ENCODE measurements at places on chromosomes 3 and 15.

DNA sequence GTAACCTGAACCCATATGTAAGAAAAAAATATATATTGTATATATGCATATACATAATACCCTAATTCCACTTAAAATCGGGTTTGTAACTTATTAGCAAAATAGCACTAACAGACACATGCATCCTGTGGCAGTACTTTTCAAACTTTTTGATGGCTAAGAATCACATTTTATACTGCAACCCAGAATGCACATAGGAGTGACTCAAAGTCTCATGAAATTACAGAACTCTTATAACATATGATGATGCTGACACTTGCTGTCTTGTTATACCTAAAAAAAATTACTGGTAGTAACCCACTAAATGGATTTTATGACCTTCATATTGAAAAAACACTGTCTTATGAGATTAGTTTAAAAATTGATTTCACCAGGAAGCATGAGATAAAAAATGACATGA lies 152.4 kb upstream of the FRMD4B start:
- DNase-seq = no peak

DNA sequence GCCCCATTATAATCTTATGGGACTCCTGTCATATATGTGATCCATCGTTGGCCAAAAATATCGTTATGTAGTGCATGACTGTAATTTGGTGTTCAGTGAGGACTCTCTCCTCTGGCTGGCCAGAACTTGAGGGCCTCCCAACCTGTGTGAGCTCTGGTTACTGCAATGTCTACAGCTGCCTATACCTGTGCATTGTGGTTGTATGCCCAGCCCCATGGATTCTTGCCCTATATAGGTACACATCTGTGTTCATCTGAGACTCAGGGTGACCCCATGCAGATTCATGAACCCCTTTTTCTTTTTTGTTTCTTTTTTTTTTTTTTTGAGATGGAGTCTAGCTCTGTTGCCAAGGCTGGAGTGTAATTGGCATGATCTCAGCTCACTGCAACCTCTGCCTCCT lies 32.6 kb upstream of the KLF13 start:
- DNase-seq = no peak

DNA sequence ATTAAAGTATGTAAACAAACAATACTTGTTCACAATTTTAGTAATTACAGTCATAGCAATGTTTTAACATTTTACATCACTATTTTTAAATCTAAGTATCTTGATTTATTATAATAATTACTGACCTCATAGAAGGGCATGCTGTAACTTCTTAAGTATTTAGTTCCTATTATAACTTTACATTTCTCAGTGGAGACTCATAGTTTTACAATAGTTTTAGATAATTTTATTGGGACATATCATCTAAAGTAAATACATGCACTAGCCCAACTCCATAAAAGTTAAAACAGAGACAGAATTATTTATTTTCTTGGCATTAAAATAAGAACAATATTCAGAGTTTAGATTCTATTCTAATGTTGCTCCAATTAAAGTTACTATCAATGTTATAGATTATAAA lies 466.5 kb upstream of the BCHE start:
- DNase-seq = no peak

DNA sequence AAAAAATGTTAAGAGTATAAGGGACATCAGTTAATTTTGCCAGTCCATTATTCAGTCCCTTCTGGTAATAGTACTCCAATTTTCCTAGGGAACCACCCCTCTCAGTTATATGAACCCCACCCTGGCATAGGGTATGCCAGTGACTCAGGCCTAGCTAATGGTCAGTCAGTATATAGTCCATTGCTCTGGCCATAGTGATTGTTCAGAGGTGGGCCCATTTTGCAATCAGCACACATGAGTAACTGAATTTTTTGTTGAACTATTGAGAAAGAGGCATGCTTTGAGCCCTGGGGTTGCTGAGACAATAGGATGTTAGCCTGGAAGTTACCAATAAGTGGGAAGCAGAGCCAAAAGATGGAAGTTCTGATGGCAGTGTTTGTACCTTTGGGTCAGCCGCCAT lies 4.1 kb downstream of the LRCH3 start:
- no peak for DNase-seq

DNA sequence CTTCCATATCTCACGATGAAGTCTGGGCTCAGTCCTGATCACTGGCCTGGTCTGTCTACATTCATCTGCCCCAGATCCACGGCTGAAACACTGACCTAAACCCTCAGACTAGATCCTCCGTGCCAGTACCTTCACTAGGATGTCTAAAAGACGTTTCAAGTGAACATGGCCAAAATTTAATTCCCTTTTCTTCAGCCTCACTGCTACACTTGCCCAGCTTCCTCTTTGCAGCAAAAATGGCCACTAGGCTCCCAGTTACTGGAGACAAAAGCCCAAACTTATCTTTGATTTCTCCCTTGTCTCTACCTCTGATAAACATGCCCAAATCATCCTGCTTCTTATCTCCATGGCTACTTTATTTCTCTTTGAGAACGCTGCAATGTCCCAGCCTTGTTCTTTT lies 1.7 kb downstream of the RASSF1 start:
- no peak for DNase-seq

DNA sequence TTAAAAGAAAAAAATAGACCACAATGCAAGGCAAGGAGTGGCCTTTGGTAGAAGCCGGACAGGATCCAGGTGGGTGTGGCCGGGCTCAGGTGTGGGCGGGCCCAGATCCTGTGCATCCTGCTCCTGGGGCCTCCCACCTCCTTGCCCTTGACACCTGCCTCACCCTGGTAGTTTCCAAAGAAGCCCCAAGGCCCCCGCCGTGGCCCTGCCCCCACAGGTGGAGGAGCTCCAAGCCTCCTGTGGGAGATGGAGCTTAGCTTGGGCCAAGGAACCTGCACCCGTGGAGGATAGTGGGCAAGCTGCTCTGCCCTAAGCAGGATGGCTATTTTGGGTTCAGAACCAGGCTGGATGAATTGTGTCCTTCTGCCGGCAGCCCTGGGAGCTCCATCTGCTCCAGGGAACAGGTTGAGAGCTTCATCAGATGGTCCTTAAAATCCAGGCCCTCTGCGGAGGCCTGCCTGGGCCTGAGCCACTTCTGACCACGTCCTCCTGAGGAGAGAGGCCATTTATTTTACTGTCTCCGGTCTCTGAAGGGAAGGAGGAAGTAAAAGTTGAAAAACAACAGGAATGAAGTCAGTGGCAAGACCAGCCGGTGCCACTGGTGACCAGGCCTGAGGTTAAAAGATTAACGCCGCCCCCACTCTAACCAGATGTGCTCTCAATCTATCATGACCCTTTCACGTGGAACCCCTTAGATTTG lies 53.9 kb upstream of the KLF13 start:
- DNase-seq = no peak

GRCh38 chr15:64070965-64071851 lies 22.4 kb downstream of the CIAO2A start:
- no peak for DNase-seq

DNA sequence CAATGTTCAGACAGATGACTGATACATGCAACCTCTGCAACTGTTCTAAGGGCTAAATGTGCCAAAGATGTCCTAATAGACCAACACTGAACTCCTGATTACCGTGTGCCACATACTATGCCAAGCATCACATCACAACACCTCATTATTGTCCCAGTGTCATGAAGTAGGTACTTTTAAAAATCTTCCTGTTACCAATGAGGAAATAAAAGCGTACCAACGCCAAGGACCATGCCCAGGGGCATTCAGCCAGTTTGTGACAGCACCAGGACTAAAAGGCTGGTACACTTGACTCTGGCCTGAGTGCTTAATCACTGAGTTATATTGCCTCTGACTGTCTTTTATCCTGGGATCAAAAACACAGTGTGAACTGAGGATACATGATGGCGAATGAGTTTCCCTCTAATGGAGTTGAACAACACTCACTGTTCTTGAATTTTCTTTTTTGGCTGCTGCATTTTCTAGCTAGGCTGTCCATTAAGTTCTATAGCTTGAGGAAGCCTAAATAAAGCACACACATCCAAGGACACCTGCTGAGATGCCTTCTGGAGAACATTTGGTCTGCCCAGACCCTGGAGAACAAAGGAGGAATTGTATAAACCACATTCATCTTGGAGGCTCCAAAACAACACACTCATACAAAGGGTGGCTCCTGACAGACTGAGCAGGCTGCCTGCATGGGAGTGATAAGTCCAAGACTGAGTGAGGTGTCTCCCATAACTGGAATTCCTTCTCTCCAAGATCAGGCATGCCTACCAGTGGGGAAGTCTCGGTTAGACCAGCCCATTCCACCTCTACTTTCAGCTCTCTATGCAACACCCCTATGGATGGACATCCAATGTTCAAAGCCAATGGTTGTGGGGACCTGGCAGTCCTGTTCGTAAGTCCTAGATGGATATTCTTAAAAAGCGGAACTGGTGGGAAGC lies 126.7 kb upstream of the PRICKLE2 start:
- DNase-seq = no peak

DNA sequence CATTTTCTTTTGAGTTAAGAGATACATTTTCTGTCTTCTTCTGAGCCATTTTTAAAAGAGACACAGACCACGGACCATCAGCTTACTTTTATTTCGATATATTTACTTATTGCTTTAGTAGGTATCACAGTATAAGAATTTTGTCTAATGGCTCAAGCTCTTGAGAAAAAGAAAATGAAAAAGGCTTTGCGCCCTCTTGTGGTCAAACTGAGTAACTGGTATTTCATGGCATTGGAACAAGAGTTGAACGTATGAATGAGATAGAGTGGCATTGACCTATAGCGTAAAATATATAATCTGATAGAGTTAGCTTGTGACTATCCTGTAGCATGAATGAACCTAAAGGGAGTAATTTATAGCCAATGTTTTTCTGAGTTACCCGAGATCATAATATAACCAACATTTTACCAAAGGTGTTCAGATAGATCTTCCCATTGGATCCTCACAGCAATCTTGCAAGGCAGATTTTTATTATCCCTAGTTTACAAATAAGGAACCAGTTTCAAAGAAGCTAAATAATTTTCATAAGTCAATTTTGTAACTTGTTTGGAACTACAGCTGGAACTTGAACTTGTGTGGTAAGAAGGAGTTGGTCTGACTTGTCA lies 154.6 kb downstream of the POLR2M start:
- peak; percentile 29 for DNase-seq

- DNase-seq = no peak
Measured at GRCh38 chr3:61807865-61808276, 246.5 kb downstream of the PTPRG start.

DNA sequence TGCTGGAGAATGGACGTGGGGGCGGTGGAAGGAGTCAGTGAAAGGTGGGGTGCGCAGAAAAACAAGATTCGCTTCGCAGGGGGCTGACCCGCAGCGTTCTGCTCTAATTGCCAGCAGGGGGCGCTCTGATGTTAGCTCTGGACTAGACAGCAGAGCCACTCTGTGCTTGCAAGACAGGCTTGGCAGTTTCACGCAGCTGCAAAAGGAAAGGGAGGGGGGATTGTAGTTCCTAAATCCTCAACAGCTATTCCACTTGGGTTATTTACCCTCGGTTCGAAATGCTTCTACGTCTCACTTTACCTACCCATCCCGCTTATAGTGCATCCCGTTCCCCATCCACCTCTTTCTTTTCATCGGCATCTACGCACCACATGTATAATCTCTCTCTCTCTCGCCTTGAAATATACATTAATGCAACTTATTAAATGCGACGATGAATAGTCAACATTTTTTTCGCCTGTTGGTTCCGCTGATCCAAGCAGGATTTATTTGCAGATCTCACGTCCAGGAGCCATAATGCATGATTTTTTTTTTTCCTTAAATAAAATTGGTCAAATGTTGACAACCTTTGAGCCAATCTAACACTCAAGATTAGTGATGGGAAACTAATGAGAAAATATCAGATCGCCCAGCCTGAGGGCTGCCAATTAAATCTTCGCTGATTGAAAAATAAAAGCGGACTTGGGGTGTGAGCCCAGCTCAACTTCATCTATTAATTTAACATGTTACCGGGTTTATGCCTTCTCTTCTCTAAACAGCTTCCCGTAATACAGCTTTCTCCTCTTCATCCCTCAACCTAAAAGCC lies 216.4 kb downstream of the MEIS2 start:
- DNase-seq = peak; percentile 32

- DNase-seq = no peak
Measured at GRCh38 chr15:101425787-101426365, 63.6 kb downstream of the PCSK6 start.

DNA sequence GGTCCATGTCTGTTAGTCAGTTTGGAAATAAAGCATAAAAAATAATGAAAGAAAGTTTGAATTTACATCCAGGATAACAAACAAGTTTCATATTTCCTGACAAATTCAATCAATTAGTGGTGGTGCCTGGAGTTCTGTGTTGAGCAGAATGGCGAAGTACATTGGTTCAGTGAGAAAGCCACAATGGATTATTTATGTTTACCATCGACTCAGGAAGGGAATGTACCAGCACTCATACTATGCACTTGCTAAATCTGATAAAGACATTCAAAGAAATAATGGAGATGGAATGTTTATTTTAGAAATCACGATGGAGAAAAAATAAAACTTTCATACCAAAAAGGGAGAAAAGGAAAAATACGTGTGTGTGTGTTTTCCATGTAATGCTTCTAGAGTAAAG lies 45.3 kb upstream of the MME start:
- no peak for DNase-seq

GRCh38 chr3:87313641-87314040 lies 37.3 kb upstream of the POU1F1 start:
- no peak for DNase-seq

GRCh38 chr3:55620351-55621025 lies 133.4 kb upstream of the WNT5A start:
- DNase-seq = no peak

GRCh38 chr3:187197335-187197649 lies at the start of gene RTP1:
Gene RTP1 (plus strand): TSS chr3:187197486. CDS start chr3:187197516, 30 bp downstream.
- no peak for DNase-seq

DNA sequence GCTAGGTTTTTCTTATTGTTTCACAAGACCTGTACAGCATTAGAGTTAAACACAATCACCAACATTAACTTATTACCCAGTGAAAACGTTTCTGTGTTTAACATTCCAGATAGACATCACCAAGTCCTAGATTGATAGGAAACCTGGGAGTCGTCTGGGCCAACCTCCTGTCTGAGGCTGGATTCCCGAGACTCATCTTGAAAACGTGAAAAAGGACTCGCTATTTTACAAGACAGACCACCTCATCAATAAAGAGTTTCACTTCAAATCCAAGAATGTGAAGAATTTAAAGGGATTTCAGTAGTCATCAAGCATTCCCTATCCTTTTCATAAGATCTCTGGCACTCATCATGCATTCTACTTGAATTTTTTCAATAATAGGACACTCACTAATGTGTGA lies 626.6 kb downstream of the MCTP2 start:
- no peak for DNase-seq

DNA sequence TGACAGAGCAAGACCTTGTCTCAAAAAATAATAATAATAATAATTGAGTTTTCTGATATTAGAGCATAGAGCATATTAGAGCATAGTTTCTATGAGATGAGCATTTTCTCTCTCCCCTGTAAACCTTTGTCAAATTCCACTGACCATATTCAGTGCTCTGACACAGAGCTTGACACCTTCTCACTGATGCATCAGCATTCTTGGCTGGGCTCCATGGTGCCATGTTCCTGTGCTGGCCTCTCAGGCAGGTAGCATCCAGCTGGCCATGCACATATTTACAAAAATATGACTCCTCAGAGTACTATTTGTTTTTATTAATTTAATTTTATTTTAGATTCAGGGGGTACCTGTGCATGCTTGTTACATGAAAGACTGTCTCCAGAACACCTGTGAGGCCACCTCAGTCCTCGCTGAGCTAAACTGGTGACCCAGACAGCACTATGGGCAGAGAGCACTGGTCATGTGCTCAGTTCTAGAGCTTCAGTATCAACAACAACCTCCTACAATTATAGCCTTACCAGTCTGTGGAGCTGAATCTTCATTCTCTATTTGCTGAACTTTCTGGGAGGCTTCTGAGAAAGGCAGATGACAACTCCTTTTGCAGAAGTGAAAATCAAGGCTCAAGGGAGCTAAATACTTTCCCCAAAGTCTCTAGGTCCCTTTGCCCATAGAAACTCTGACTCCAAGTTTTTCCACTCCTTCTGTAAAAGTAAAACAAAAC lies 21.6 kb upstream of the SLC28A2 start:
- no peak for DNase-seq

All from NCI-H1417 treated with DMSO at 0.1 percent for 48 hours (cell line).